Left lobe of liver (tissue), 2 donors: ENCODE measurements at places on chromosomes 6 and 20. TPM values are rescaled to one million over a fixed set of nuclear protein-coding genes. Genes with fewer than 3 reads are reported as not detected.

The NECAB3 gene
- total RNA-seq, result 19.9 TPM

The KHDC1L gene
- not detected for total RNA-seq

The TREML4 gene
- not detected for total RNA-seq

The PGC gene
- 0.63 TPM for total RNA-seq

The B3GALT4 gene
- 1.2 TPM for total RNA-seq

The OPRM1 gene
- not detected for total RNA-seq

The STX11 gene
- total RNA-seq, result 0.75 TPM

The RIPPLY2 gene
- not detected for total RNA-seq

The PPT2 gene
- 15.6 TPM for total RNA-seq

The MYB gene
- 0.18 TPM for total RNA-seq

The CFAP61 gene
- total RNA-seq, result not detected

The CST3 gene
- 1,478 TPM for total RNA-seq
